ENCODE measurements at places on chromosomes 12 and 14.

DNA sequence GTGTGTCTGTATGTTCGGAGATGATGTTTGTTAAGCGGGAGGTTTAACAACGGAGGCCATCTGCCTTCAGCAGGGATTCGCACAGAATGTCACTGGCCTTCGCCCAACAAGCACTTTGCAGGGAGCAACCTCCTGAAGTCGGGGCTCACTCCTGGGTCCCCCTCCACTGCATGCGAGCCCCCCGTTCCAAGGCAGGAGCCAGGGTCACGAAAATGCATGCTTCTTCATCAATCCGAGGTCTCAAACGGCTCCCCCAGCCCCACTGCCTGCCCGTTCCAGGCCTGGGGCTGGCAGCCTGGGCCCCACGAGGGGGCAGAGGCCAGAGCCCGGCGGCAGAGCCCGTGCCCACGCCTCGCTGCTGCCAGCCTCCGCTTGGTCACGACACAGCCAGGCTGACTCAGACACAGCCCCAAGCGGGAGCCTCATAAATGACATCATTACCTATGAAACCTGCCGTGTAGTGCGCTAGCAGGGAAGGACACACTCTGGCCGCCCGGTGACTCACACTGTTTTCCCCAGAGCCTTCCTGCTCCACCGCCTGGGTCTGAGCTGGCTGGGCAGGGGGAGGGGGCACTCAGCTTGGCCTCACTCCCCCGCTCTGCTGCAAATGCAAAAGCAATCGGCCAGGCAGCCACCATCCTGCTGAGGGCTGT lies 169.5 kb upstream of the RTL1 start:
- no peak for DNase-seq

GRCh38 chr14:28879573-28879996 lies 113.0 kb downstream of the FOXG1 start:
- no peak for DNase-seq

- no peak for DNase-seq
Measured at GRCh38 chr12:119071638-119072231, 90.4 kb downstream of the SRRM4 start.

DNA sequence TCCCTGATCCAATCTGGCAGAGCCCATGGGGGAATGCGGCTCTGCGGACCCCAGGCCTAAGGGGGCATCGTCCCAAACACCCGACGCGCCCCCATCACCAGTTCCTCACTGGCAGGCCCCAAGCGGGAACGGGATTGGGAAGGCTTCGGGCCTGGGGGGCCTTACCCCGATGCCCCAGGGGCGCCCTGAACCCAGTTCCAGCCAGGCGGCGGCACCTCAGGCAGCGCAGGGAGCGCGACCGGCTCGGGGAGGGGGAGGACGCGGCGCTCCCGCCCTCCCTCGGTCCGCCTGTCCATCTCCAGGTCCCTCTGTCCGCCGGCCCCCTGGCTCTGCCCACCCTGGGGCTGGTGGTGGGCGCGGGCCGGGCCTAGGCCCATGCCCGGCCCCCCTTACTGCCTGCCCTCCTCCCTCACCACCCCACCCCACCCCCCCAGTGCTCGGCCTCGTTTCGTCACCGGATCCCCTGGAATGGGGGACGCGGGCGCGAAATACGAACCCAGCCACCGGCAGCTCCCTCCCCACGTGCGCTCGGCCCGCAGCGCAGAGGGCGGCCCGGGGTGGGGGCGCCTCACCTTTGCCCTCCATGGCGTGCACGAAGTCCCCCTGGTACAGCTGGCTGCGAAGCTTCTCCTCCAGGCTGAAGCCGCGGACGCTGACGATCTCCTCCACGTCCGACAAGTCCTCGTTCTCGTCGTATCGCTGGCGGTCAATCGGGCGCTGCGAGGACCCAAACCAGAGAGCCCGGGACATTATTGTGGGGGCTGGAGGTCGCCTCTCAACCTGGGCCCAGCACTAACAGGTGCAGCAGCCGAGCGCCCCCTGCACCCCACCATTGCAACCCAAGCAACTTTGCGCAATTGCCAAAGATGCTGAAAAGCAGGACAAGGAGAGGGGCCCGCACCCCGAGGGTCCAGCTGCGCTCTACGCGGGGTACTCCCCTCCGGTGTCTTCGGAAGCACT lies 2.3 kb downstream of the KDM2B start:
- no peak for DNase-seq

DNA sequence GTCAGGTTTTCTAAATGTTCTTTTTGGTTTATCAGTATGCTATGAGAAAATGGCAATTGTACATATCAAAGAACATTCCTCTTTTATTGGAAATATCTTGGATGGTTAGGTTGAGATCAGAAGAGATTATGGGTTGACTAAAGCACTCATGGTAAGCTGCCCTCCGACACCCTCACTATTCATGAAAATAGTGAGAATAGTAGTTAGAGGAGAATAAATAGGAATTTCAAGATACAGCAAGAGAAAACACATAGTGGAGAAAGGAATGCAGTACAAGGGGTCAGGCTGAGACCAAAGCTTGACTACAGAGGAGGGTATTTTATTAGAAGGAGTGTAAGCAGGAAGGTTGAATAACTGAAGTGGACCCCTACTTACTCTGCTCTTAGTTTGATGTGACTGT lies 112.5 kb downstream of the PTPRQ start:
- no peak for DNase-seq

- no peak for DNase-seq
Measured at GRCh38 chr12:19846574-19846973, 407.3 kb downstream of the AEBP2 start.

DNA sequence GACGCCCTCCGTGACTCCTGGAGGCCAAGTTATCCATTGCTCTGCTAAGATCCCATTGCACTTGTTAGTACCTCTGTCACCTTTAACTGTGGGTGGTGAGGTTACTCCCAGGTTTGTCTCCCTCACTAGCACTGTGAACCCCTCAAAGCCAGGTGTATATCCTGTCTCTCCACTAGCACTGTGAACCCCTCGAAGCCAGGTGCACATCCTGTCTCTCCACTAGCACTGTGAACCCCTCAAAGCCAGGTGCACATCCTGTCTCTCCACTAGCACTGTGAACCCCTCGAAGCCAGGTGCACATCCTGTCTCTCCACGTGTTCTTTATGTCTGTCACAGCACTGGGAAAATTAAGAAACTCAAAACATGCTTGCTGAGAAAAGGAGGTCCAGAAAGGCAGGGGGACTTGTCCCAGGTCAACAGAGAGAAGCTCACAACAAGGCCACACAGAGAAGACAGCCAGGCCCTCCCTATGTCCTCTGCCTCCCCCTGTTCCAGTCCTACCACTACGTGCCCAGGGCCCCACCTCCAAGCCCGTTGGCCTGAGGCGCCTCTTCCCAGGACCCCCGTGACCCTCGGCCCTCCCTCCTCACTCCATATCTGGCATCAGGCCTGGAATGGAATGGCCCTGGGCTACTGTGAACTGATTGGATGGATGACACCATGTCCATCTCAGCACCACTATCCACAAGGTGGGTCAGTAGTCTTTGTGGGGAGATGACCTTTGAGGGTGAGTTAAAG lies 26.4 kb upstream of the FKBP4 start:
- DNase-seq, result no peak

- no peak for DNase-seq
Measured at GRCh38 chr12:113724794-113725556, 241.2 kb downstream of the RBM19 start.

DNA sequence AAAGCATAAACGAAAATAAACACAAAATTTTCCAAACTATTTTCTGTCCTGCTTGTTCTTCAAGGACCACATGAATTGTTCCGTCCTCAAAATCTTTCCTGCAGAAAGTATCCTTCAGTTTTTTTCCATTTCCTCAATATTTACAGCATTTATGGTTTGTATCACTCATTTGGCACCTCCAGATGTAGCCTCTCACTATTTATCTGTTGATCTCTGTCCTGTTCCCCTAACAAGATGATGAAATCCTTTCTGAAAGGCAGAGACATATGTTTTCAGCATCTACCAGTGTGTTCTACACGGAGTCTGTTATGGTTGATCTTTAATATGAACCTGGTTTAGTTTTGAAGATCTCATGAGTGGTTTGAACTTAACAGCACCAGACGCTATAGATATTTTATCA lies 490.2 kb downstream of the NELL2 start:
- no peak for DNase-seq

- DNase-seq, result no peak
Measured at GRCh38 chr12:6791931-6792520, 2.7 kb downstream of the CD4 start.

DNA sequence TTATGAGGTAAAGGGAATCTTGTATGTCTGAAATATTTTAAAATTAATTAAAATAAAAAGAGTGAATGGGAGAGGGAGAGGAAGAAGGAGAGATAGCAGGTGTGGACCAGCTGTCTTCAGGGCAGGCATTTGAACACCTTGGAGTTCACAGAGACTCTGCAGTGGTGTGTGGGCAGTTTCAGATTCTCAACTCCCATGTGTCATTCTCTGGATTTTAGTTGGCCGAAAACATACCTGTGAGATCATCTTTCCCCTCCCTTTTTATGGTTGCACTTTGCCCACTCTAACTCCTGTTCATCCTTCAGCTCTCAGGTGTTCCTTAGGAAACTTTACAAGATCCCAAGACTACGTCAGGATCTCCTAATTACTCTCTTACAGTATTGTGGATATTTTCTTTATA lies 108.1 kb downstream of the ERC1 start:
- DNase-seq, result no peak

GRCh38 chr12:21502872-21503271 lies 1.3 kb downstream of the GOLT1B start:
- no peak for DNase-seq
